ENCODE measurements at places on chromosomes 16 and 17.

DNA sequence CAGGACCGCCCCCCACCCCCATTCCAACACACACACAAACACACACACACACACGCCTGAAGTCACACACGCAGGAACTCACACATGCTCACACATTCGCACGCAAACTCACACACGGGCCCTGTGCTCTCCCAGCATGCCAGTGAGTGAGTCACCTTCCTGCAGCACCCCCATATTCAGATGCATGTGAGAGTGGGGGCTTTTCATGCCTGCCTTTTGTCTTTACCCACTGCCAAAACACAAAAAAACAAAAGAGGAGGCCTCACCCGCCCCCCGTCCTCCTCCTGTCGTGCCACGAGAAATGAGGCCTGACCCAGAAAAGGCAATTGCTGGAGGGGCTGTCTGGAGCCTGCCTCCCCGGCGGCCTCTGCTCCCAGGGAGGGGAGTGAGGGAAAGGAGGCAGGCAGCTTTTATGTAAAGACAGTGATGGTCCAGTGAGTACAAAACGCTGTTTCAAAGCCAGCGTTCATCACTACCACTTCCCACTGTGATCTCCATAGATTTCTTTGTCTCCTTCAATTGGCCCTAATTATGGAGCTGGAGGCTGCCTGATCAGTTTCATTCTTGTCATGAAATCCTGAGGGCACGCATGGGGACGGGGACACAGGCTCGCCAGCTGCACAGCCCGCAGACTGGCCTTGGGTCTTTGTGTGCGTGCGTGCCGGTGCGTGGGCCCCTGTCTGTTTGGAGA is 29.5 kb upstream of the GSE1 start:
- DNase-seq = no peak

DNA sequence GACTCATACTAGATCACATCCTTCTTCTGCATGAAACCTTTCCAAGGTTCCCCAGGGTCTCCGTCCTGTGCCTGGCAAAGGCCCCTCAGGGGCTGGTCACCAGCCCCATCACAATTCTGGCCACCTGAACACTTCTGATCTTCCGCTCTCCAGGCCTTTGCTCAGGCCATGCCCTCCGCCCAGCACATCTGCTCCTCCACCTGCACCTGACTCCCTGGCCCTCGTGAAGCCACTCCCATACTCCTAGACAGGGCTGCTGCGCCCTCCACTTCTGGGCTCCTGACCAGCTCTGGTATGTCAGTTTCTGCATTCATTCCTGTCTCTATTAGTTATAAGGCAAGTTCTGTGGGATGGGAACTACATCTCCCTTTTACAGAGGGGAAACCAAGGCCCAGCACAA is 1.9 kb upstream of the MYL11 start:
- DNase-seq = no peak

DNA sequence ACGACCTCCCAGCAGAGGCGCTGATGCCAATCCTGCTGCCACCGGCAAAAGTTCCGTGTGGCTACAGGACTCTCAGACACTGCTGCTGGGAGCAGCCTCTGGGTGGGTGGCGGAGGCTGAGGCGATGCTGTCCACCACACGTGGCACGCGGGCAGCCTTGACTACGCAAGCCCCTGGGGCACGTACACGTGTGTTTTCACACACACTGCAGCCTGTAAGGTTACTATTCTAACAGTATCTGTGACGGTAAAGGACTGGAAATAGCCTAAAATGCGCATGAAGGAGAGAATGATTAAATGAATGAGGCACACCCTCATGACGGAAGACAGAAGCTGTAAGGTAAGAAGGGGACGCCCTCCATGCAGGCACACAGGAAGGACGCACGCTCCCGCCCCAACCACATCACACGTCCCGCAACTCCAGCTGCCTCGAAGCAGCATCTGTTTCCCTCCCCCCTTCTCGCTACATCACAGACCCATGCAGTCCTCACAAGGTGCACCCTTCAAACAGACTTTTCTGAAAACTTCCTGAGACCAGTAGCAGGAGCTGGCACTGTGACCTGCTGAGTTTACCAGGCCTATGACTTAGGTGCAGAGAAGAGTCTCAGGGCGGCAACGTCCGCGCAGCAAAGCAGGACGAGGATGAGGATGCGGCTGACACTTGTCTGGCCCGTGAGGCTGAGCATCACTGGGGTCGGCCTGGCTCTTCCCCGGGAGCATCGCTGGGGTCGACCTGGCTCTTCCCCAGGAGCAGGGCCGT is 28.7 kb upstream of the FASN start:
- DNase-seq = no peak

GRCh38 chr16:19833581-19833980 is 51.1 kb downstream of the GPRC5B start:
- no peak for DNase-seq

- DNase-seq = no peak
Observed at GRCh38 chr17:32504166-32504990, 17.6 kb downstream of the CDK5R1 start.

DNA sequence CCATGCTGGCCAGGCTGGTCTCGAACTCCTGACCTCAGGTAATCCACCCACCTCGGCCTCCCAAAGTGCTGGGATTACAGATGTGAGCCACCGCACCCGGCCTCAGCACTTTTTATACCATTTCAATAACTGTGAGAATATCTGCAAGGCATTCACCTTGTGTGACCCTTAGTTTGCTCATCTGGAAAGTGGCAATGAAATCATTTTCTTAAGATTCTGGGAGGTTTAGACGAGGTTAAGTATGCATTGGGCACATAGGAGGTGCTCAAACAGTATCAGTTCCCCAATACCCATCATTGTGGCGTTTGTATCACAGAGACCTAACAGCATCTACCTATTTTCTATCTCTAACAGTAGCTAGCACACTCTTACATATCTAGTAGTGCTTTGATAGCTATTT is 481.9 kb upstream of the ERCC4 start:
- DNase-seq = no peak

DNA sequence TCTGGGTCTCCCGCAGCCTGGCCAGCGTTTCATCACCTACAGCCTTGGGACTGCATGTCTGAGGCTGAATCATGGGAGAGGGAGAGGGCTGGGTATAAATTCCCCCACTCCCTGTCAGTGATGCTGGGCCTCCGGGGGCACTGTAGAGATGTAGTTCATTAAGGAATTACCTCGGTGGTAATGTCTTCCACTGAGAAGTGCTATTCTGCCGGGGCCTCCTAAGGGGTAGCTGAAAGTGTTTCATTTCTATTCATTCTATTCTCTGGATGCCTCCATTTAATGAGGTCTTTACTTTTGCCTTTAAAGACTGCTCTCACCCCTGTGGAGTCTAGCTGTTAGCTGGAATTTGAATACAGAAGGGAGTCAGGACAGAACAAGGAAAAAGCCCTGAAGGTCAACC is 116.4 kb upstream of the HS3ST4 start:
- DNase-seq = no peak

GRCh38 chr17:50146927-50147665 is 3.4 kb downstream of the PPP1R9B start:
- no peak for DNase-seq

DNA sequence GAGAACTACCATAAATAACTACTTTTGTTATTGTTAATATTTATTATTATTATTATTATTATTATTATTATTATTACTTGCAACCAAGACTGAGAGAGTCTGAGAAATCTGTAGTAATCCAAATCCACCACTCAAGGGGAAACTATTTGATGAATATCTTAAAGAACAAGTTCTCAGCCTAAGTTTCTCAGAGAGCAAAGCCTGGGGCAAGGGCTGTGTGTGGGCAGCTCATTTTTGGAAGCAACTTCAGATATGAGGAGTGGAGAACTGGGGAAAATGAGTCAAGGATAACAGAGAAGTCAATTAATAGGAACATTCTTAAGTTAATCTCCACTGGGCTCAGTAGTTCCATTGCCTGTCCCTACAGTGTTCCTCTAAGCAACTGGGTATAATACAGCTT is 57.1 kb upstream of the KCNJ16 start:
- no peak for DNase-seq

- no peak for DNase-seq
Observed at GRCh38 chr17:39143552-39144093, 7.8 kb downstream of the PLXDC1 start.

- DNase-seq = no peak
Observed at GRCh38 chr17:1714427-1714979, 4.3 kb upstream of the TLCD2 start.

DNA sequence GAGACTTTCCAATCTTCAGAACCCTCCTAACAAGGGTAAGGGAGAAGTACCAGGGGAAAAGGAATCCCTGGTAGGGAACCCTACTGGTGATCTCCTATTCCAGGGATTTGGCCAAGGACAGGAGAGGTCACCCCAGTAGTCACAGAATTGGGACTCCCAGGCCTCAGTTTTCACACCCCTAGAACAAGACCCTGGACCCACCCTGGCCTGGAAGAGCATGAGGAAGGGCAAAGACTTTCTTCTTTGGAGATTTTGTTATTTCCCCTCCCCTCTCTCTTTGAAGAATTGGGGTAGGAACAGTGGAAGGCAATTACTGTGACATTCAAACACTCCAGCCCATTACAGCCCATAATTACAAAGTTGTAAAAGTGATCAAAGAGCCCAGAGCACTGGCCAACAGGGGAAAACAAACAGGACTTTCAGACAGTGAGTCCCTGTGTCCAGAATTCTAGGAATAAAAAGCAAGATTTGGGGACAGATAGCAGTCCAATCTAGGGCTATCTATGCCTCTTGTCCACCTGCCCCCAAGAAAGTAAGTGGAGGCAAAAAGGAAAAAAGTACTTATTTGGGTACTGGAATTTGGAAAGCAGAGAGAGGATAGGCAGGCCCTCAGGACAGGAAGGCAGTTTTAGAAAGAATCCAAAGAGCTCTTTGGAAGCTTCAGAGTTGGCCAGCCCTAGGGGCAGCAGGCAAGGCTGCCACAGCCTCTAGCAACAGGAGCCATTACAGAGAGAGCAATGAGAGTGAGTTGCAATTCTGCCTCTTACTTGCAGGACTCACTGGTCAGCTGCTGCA is 13.4 kb upstream of the SUPT4H1 start:
- DNase-seq = no peak

DNA sequence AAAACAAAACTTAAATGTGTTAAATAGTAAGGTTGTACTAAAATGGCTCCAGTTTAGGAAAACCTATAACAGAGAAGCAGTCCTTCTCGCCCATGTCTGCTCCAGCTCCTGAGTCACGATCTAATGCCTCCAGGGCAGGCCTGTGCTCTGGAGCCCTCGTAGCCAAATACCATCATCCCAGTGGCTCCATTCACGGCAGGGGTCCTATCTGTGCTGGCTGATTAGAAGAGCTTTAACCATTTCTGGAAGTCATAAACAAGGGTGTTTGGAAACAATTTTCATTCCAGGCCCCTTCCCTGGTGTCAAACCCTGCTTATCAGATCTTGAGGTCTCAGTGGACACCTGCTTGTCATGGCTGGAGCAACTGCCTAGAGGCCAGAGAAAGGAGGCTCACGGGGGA is 336.9 kb downstream of the SOX9 start:
- DNase-seq = no peak

- DNase-seq = no peak
Observed at GRCh38 chr17:73198201-73198929, 5.5 kb downstream of the COG1 start.

- no peak for DNase-seq
Observed at GRCh38 chr16:2979669-2980226, 498 bp downstream of the PKMYT1 start.

DNA sequence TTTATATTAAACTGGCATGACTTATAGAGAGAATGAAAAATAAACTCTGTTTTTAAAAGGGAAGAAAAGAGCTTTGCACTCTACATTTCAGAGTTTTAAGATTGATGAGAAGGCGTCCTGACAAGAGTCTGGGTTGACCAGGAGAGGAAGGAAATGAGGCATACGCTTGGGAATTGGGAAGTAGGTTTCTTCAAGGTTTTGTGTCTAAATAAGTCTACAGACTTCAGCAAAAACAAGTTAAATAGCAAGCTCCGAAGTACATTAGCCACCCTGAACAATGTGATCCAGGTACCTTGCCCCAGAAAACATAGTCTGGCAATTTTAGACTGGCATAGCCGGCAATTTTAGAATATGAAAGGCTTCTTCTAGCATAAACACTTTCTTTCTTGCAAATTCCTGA is 28.5 kb upstream of the CCDC182 start:
- DNase-seq = no peak

DNA sequence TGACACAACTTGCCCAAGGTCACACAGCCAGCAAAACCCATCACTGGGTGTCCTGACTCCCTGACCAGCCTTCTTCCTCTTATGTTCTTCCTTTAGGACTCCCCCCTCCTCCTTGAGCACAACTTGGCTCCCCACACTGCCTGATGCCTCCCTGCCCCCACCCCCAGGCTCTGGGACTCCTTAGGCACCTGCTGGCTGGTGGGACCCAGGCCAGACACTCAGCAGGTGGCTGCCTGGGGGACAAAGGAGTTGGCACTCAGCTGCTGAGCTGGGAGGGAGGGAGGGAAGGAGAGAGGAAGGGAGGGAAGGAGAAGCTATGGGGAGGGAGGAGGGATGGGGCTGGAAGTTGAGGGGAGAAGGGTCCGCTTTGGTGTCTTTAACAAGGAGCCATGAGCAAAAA is 8.0 kb downstream of the SEZ6 start:
- no peak for DNase-seq

DNA sequence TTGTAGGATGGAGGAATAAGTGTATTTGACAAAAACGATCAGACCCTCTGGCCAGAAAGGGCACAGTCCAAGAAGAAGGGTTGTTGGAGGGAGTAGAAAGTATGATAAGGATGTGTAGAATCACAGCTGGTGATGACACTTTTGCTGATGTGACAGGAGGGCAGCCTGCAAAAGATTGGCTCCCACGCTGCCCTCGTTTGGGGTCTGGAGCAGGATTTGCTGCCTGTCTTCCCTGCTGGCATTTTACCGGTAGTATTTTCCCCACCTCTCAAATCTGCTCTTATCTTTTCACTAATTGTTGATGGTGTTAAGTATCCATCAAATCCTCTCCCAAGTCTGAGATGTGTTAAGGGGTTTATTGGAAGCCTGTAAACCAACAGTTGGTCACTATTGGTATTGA is 208.8 kb downstream of the CCDC182 start:
- no peak for DNase-seq

DNA sequence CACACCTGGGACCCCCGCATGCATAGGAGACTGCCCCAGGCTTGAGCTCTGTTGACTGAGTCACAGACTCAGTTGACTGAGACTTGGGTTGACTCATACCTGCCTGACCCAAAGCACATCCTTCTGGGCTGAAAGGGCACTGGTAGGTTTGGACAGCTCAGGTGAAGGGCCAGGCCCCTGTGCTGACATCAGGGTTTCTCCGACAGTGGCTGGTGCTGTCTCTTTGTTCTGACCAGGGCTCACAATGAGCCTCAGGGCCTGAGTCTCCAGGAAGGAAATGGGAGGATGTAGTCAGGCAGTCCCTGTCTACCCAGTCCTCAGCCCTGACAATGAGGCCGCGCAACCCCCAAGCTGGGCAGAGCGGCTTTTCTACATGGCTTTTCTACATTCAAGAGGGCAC is 6.5 kb downstream of the SPNS2 start:
- no peak for DNase-seq

GRCh38 chr16:50282010-50282538 is 15.7 kb downstream of the ADCY7 start:
- DNase-seq = no peak

All from keratinocyte (primary cell).